NCI-H1092 treated with DMSO at 0.1 percent for 48 hours (cell line): ENCODE measurements at places on chromosomes 5 and 9.
A peak's percentile ranks its signal among the peaks of the same experiment; 100 is the strongest.

DNA sequence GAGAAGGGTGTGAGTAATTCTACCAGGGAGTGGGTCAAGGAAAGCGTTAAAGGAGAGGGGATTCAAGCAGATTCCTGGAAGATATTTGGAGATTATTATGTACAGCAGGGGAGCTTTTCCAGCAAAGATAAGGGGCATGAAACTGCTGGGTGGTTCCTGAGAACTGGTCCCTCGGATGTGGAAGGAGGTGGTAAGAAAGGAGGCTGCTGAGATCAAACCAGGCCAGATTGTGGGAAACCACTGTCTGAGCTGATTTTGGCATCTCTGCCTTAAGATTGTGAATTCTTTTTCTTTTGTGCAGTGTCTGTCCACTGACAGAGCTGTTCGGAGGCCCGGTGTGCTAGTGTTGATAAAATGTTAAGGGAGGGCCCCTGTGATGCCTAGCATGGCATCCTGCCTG, 45.4 kb downstream of the SNX30 start:
- DNase-seq = no peak

- peak; percentile 67 for DNase-seq
Observed at GRCh38 chr9:84140535-84141101, 160.0 kb downstream of the RMI1 start.

DNA sequence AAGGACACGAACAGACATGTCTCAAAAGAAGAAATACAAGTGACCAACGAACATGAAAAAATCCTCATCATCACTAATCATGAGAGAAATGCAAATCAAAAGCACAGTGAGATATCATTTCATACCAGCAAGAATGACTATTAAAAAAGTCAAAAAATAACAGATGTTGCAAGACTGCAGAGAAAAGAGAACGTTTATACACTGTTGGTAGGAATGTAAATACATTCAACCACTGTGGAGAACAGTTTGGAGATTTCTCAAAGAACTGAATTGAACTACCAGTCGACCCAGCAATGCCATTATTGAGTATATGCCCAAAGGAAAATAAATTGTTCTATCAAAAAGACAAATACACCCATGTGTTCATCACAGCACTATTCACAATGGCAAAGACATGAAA, 45.7 kb downstream of the FXN start:
- DNase-seq = no peak

DNA sequence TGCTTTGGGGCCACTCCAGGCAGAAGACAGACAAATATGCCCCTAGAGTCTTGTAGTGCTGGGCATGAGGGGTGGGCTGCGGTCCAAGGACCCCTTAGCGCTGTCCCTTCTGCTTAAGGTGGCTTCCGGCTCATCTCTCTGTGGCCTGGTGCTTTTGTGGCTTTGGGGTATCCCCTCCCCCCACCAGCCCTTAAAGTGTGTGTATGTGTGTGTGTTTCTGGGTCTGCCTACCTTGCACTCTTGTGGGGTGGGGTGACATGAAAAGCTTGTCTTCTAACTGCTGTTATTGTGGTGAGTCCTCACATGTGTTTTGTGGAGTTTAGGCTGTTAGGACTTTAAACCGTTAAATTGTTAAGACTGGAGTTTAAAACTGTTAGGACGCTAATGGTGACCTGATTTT, 23.6 kb downstream of the MARCHF6 start:
- no peak for DNase-seq

DNA sequence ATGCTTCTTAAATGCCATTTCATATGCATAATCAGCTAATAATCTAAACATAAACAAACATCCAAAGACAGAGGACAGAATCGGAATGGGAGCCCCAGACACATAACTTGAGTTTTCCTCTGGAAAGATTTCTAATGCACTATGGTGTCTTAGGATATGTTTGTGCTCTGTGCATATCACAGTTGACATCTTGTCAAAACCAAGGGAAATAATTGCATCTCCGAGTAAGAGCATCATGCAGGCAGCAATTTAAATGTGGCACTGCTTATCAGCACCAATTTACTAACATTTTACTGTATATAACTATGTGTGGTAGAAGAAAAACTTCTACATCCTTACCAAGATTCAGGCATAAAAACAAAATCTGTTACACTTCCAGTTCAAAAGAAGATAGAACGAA, 217.9 kb downstream of the GLIS3 start:
- DNase-seq = no peak

- no peak for DNase-seq
Observed at GRCh38 chr9:137668203-137668602, 49.4 kb downstream of the EHMT1 start.

DNA sequence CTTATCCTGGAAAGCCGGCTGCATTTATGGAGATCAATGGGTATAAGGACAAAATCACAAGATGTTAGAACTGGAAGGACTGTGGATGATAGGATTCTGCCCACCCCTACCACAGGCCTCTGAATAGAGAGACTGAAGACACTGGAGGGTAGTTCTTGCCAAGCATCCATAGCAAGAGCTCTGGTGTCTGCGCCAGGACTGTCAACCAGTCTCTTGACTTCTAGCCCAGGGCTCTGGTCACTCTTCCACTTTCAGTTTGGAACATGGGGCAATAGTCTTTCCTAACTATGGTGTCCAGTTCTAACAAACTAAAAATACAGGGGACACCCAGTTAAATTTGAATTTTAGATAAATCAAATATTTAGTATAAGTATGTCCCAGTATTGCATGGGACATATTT, 23.4 kb downstream of the LARP1 start:
- DNase-seq = no peak

DNA sequence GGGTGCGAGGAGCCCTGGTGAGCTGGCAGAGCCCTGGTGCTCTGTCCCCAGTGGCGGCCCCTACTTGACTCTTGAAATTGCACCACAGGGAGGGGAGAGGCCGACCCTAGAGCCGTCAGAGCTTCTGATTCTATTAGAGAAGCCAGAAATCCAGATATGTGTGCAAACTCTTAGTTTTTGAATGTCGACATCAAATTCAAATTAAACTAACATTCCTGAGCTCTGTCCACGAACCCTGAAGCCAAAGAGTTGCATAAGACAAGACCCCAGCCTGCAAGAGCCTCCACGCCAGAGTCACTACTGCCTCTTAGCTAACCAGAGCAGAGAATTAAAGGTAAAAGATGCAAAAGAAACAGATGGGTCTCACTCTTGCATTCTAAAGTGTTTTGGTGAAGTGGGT, 29.8 kb upstream of the MSX2 start:
- no peak for DNase-seq

- DNase-seq = no peak
Observed at GRCh38 chr9:94900222-94901018, 173.9 kb downstream of the AOPEP start.

GRCh38 chr5:159155960-159156359, 53.4 kb downstream of the RNF145 start:
- DNase-seq = no peak

DNA sequence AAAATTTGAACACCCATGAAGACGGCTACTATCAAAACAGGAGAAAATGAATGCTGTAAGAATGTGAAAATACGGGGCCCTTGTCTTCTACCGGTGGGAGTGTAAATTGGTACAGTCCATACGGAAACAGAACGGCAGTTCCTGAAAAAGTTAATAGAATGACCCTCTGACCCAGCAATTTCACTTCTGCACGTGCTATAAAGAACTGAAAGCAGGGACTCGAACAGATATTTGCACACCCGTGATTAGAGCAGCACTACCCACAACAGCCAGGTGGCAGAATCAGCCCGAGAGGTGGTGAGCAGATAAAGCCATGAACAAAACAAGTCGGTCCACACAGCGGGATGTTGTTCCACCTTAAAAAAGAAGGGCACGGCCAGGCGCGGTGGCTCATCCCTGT, 22.6 kb upstream of the SLC12A7 start:
- no peak for DNase-seq

GRCh38 chr5:132134384-132134783, 60.8 kb downstream of the CSF2 start:
- DNase-seq = no peak

GRCh38 chr5:134506054-134507039, 19.1 kb upstream of the JADE2 start:
- no peak for DNase-seq

DNA sequence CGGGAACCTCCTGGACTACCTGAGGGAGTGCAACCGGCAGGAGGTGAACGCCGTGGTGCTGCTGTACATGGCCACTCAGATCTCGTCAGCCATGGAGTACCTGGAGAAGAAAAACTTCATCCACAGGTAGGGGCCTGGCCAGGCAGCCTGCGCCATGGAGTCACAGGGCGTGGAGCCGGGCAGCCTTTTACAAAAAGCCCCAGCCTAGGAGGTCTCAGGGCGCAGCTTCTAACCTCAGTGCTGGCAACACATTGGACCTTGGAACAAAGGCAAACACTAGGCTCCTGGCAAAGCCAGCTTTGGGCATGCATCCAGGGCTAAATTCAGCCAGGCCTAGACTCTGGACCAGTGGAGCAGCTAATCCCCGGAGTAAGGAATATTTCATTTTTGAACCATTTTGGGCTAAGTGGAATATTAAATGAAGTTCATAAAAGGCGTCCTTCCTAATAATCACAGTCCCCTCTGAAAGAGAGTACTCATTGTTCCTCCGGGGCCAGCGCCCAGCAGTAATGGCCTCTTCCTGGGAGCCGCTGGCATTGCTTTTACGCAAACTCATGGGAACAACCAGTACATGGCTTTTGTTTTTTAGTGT, 23.6 kb downstream of the QRFP start:
- peak; percentile 83 for DNase-seq

DNA sequence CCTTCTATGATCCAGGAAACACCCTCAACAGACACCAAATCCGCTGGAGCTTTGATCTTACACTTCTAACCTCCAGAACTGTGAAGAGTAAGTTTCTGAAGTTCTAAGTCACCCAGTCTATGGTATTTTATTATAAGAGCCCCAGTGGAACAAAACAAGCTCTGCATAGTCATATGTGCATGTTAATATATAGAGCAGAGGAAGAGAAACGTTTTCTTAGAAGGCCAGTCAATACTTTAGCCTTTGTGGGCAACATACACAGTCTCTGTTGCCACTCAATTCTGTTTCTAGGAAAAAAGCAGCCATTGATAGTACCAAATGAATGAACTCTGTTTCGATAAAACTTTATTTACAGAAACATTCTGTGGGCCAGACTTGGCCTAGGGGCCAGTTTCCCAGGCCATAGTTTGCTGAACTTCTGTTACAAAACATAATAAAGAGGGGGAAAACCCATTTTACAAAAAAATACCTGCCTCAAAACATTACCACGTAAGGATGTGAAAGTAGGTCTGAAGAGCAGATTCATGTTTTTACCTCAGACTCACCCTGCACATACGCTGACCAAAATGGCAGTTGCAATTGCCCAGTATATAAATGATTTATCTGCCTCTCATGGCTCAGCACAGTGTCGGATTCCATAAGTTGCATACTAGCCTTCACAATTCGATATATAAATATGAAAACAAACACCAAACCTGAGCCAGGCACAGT, 350.5 kb downstream of the SLIT3 start:
- no peak for DNase-seq

- no peak for DNase-seq
Observed at GRCh38 chr5:82991678-82992323, 85.4 kb downstream of the TMEM167A start.

GRCh38 chr5:1252681-1253080, 27.5 kb downstream of the SLC6A18 start:
- no peak for DNase-seq

DNA sequence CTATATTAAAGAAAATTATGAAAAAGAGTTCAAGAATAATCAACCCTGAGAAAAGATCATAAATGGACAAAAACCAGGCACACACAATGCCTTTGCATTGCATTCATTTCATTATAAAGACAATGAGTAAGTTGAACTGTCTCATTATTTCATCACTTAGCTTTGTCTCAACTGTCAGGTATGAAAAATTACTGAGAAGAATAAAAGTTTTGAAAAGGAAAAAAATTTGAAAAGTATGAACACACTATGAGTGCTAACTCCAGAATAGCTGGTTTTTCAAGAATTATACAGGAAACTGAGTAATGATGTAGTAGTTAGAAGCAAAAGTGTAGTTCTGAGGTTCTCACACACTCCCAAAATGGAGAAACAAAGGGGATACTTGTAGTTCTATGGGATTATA, 16.3 kb upstream of the ANXA1 start:
- no peak for DNase-seq

GRCh38 chr5:172127581-172127980, 60.4 kb downstream of the STK10 start:
- no peak for DNase-seq

GRCh38 chr9:112881331-112881730, 9.3 kb downstream of the SLC46A2 start:
- no peak for DNase-seq

DNA sequence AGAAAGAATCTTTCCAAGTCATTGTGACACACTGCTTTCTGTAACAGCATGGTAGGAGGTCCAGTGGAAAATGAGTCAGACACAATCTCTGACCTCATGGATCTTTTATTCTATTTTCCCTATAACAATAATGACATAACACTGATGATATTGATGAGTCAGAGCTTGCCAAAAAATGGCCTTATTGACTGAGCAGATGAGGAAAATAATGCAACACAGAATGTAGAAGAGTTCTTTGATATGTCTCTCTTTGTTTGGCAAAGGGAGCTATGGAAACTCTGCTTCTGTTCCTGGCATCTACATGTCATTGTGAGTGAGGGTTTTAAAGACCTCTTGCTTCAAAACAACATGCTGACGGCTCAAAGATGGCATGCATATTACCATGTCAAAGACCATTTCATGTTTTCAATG, 443.1 kb upstream of the ZNF608 start:
- no peak for DNase-seq

DNA sequence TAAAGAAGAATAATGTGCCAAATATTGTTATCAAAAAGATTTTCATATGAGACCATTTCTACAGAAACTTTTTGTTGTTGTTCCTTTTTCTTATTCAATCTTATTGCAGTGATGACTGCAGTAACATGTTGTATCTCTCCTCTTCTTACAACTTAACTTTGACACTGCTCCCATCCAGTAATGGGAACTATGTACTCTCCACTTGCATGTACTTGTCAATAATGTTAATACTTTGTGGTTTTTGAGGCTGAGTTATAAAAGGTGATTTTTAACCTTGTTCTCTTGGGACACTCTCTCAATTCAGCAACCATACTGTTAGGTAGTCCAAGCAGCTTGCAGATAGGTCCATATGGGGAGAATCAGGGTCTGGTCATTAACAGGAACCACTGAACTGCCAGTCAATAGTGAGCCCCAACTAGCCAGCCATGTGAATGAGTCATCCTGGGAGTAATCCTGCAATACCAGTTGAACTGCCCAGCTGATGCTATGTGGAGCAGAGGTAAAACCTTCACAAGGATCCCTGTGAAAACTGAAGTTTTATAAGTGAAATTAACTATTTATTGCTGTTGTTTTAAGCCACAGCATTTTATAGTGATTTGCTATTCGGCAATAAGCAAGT, 199.6 kb upstream of the DAB2 start:
- DNase-seq = no peak

DNA sequence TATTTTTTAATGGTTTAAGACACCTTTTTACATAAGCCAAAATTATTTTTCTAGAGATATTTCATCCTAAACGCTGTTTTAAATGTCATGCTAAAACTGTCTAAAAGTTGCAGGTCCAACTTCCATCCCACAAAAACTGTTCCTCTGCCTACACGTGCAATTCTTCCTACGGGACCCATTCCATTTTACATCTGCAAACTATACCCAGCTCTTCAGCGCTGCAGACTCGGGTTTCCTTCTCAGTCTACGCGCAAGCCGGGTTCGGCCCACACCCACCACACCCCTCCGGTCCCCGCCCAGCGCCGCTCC, 8.7 kb downstream of the RANBP6 start:
- no peak for DNase-seq

GRCh38 chr5:72487177-72487576, 20.0 kb downstream of the ZNF366 start:
- DNase-seq = no peak

GRCh38 chr5:74538206-74538661, 102.3 kb downstream of the ENC1 start:
- no peak for DNase-seq
